ENCODE measurements at places on chromosomes 4 and X.
A peak's percentile ranks its signal among the peaks of the same experiment; 100 is the strongest.

- no peak for DNase-seq
Measured at GRCh38 chrX:81708487-81708886, 506.6 kb downstream of the SH3BGRL start.

DNA sequence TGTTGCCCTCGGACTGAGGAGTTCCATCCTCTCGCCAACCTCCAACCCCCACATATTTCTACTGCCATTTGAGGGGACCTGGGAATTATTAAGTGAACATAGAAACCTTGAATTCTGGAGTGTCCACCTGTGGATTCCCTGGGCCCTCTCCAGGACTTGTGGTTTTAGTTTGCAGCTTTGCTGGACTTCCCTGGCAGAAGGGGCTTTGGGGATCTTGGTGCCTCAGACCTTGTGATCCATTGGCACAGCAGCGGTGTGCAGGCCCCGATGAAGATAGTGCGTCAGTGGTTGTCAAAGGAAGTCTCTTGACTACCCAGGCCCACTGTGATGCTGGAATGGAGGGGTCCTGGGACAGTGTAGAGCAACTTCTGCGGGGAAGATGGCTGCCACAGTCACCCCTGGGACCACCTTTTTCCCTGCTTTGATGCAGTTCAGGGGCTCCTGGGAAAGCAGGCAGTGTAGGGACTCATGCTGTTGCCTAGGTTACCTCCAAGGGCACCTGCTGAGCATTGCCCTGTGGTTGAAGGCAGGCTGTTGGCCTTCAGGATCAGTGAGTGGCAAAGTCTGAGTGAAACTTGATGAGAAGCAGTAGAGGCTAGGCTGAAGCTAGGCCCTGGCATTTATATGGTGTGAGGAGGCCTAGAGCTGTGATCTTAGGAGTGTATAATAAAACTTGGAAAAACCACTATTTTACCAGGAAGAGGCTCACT lies 2.2 kb downstream of the SLC16A2 start:
- DNase-seq = no peak

DNA sequence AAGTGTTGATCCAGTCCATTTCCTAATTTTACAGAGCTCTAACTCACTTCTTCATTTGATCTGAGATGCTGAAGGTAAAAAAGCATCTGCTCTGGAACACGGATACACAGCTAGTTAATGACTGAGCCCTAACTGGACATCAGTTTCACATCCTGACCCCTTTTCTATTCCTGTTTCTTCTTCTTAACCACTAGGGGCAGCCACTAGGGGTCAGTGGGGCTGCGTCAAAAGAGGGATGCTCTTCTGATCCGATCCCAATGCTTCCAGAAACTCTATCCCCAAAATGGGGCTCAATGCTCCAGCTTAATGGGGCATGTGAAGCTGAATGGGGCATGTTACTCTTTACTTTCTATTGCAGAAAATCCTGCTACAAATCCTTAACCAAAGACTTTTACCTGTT lies 33.4 kb upstream of the PHKA2 start:
- DNase-seq = no peak

DNA sequence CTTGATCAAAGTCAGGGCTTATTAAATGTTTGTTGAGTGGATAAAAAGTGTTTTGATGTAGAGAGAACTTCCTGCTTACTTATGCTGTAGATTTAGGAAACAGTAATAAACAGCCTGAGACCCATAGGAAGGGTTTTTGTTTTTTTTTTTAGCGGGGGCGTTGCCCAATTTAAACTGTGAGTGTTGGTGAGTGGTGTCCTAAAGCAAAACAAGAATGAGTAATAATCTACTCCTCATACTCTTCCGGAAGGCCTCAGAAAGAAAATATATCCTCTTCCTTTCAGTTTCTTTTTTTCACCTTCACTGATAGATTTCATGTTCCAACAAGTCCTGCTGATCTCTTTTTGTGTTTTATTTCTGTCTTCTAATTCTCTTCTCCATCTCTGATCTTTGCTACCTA lies 104.4 kb upstream of the SCML1 start:
- DNase-seq = no peak

DNA sequence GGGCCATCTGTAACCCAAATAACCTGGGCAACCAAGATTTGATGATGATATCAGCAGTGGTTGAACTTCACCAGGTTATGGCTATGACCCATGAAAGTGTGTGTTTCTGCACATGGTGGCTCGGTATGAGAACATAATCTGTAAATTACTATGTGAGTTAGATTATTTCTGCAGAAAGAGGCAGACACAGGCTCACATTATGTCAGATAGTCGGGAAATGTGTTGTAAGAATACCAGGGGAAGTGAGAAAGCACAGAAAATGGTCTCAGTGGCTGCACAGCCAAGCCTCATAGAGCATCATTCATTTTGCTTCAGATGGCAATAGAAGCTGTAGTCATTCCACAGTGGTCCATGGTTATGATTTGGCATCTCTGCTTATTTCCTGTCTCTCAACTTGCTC lies 63.0 kb upstream of the RBPJ start:
- DNase-seq = no peak

DNA sequence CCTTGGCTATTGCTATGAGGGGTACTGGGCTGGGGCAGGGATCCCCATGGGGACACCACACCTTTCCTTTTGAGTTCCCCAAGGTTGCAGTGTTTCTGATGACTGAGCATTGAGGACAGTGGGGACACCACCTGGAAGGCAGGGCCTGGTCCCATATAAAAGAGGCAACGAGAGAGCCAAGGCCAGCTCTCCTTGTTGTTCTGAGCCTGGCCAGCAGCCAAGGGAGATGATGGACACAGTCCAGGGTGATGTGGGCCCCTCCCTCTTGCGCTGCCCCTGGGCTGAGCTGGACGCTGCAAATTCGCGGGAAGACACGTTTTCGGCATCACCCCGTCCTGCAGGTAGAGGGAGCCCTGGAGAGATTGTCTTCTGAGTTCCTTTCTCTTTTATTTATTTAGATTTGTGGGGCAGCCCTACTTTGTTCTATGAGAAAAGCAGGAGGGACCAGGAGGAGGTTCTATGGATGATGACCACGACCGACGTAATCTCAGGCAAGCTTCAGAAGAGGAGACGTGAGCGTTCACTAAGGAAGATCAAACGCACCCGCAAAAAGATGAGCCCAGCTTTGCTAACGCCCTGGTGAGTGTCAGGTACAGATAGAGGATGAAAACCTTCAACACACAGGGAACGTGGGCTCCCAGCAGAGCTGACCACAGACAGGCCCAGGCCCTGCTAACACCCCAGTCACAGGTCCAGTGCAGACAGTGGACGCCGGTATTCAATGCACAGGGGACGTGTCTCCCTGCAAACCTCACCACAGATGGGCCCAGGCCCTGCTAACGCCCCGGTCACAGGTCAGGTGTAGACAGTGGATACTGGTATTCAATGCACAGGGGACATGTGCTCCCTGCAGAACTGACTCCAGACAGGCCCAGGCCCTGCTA lies 97.4 kb downstream of the SHOX start:
- no peak for DNase-seq

GRCh38 chr4:99121008-99121407 lies 23.1 kb downstream of the ADH4 start:
- no peak for DNase-seq

GRCh38 chrX:39065051-39065871 lies 264.0 kb downstream of the MID1IP1 start:
- DNase-seq = no peak

- no peak for DNase-seq
Measured at GRCh38 chrX:8984231-8984630, 49.7 kb downstream of the FAM9B start.

GRCh38 chrX:397575-397974 lies 10.9 kb upstream of the PPP2R3B start:
- DNase-seq = no peak

GRCh38 chr4:132097041-132097440 lies 1052.1 kb upstream of the PCDH10 start:
- DNase-seq = no peak

DNA sequence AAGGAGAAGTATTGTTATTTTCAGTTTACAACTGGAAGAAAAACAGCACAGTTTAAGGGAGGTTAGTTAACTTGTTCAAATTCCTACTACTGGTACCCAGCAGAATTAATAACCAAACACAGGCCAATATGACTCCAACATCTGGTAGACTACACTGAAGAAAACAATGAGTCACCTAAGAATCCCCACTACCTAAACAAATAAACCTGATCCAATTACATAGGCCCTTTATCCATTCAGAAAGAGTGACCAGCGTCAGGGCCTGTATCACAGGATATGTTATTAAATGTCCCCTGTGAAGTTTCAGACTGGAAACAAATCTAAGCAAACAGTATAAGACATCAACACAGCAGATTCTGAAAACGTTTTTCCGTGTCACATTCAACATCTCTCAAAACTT lies 492.5 kb upstream of the INTU start:
- DNase-seq = no peak

GRCh38 chr4:36243355-36244256 lies 708 bp downstream of the ARAP2 start:
- DNase-seq = peak; percentile 36
